HCEC 1CT (cell line): ENCODE measurements at places on chromosomes 12 and 14.
A peak's percentile ranks its signal among the peaks of the same experiment; 100 is the strongest.

- DNase-seq, result no peak
Observed at GRCh38 chr14:99203080-99203479, 68.9 kb downstream of the BCL11B start.

- DNase-seq, result no peak
Observed at GRCh38 chr12:131461096-131461495, 249.8 kb upstream of the SFSWAP start.

DNA sequence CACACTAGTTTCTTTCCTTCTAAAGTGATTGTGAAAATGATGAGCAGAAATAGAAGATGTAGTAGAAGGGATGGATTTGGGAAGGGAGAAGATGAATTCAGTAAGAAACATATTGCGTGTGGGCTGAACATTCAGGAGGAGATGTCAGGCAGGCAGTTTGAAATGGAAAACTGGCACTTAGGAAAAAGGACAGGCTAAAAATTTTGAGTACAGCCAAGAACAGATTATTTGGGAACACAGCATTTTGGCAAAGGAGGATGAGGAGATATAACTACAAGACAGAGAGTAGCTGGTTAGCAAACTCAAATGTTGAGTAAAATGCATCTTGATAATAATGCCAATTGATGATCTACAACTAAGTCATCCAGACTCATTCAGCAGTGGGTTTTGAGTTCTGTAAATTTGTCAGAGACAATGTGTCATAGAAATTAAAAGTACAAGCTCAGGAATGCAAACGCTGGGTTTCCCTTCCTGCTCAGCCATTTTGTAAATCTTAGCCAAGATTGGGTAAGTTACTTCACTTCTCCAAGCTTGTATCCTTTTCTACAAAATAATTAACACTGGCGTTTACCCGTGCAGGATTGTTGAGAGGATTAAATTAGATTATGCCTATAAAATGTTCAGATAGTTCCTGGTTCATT, 255.0 kb downstream of the NAV3 start:
- peak; percentile 86 for DNase-seq

- no peak for DNase-seq
Observed at GRCh38 chr12:27779416-27779919, 565 bp upstream of the KLHL42 start.

GRCh38 chr14:54902521-54903420, at the start of gene GCH1:
GCH1 (minus strand) TSS chr14:54902826; CDS start chr14:54902663, 163 bp downstream.
- DNase-seq, result peak; percentile 20

DNA sequence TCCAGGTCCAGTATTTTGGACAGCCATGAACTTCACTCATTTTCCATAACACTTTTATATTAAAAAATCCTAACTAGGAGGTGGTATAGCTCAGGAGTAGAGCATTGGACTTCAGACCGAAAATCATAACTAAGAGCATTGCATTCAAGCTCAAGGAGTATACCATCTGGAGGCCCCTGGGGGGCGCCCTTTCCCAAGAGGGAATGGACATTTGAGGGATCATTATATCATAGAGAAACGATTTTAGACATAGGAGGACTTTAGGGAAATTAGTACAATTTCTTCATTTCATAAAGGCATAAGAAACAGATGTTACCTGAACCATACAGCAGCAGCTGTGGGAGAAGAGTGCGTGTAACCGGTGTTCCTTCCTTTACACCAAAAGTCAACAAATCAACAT, 5.2 kb upstream of the ATG14 start:
- peak; percentile 32 for DNase-seq

DNA sequence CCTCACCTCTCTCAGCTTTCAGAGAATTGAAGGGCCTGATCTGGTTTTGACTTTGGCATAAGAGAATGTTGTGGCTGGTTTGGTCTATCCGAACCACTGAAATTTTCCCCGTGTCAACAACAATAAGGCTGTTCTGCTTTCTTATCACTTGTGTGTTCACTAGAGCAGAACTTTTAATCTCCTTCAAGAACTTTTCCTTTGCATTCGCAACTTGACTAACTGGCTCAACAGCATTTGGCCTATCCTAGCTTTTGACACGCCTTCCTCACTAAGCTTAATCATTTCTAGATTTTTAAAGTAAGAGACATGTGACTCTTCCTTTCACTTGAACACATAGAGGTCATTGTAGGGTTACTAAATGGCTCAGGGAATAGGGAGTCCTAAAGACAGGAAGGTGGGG, 25.9 kb upstream of the EDDM3A start:
- no peak for DNase-seq

GRCh38 chr12:104738776-104739642, 219.1 kb downstream of the SLC41A2 start:
- DNase-seq, result no peak

- no peak for DNase-seq
Observed at GRCh38 chr12:83244001-83244400, 557.3 kb downstream of the TMTC2 start.

- DNase-seq, result peak; percentile 22
Observed at GRCh38 chr12:78641837-78642423, 222.6 kb upstream of the SYT1 start.

GRCh38 chr14:96037891-96038557, 1.1 kb upstream of the C14orf132 start:
- peak; percentile 29 for DNase-seq

DNA sequence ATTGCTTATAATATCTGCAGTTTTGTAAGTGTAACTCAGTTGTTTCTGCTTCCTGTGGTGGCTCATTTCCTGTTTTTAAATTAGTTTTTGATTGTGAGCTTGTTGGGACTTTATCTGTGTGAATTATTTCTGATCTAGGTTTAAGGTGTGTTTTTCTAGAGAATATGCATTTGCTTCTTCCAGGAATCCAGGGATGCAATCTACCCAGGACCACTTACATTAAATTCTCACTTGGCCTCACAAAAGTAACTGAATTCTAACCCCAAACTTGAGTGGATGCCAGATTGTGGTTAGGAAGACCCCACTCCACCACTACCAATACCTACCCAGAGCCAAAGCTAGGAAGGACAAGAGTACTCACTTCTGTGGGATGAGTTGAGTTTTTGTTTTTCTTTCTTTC, 11.9 kb downstream of the STYX start:
- no peak for DNase-seq

- DNase-seq, result no peak
Observed at GRCh38 chr12:67630373-67631088, 18.0 kb upstream of the DYRK2 start.

DNA sequence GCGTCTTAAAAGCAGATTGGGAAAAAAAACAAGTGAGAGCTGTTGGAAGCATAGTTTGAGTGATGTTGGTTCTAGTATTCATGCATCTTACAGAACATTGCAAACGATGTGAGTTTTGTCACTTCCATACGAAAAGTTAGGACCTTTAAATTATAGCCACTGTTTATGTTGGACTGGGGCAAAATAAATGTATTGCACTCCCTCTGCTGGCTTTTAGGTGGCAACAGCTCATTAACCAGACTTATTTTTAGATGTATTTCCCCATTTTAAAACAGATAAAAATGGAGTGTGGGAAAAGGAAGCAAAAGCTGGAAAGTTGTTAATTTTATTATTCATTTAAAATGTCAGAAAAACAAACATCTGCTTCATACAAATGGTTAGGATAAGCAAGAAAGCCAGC, 111.9 kb downstream of the LGR5 start:
- peak; percentile 55 for DNase-seq

- no peak for DNase-seq
Observed at GRCh38 chr14:95876761-95877538, at the start of gene TUNAR. TUNAR (plus strand) TSS chr14:95876832.

GRCh38 chr12:96514328-96514727, 25.0 kb downstream of the CFAP54 start:
- DNase-seq, result no peak

- peak; percentile 83 for DNase-seq
Observed at GRCh38 chr12:10395390-10395998, 5.7 kb upstream of the KLRK1 start.

DNA sequence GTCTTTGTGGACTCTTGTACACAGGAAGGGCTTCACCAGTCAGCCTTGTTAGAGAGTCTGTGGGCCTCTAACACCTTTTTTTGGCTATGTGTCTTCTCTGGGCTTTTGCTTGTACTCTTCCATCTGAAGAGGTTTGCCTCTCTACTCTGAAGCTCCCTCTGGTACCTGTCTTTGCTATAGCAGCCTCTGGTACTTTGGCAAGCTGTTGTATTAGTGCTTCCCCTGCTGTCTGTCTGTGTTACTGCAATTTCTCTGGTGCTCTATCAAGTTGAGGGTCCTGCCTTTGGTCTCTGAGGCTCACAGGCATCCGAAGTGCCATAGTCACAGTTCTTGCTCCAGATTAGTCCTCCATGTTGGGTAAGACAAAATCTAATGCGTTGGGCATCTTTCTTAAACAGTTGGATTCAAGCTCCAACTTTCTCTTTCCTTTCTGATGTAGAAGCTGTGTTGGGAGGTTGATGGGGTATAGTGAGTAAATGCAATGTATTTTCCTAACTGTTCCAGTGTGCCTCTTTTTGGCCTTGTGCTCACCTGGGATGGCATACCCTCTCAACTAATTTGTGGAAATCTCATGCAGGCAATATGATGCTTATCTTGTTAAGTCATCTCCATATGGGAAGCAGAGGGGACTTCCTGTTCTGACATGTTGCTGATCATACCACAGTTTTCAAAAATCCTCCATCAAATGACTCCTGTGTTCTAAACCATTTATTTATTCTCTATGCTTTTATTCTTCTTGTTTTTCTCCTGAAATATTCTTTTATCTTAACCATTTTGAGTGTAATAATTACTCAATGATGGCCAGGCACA, 88.8 kb downstream of the ATF7IP start:
- peak; percentile 61 for DNase-seq

GRCh38 chr14:88005978-88006851, 1.3 kb downstream of the GPR65 start:
- DNase-seq, result no peak

DNA sequence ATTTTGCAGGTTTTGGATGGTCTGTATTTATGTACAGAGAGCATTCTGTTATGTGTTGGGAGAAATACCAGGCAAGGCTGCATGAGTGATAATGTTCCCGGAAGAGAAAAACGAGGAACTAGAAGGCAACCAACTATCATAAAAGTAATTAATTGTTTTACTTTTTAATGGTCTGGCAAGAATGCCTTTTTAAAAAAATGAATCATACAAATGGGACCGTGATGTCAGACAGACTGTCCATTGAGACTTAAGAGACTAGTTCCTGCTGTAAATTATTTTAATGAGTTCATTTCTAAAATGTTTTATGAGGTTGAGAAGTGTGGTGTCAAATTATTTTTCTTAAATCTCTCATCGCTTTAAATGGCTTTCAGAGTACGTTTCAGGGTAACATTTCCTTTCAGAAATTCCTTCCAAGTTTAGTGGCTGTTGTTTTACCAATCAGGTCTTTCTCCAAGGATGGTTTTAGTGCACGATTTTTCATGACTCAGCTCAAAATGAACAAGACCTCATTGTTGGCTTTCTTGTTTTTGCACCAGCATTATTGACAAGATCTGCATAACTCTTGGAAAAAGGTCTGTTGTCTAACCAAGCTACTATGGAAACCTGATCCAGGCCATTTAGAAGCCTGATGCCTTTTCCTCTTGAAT, 86.1 kb upstream of the ARHGAP5 start:
- DNase-seq, result peak; percentile 62

GRCh38 chr12:96822641-96823040, 84.4 kb upstream of the NEDD1 start:
- DNase-seq, result no peak

DNA sequence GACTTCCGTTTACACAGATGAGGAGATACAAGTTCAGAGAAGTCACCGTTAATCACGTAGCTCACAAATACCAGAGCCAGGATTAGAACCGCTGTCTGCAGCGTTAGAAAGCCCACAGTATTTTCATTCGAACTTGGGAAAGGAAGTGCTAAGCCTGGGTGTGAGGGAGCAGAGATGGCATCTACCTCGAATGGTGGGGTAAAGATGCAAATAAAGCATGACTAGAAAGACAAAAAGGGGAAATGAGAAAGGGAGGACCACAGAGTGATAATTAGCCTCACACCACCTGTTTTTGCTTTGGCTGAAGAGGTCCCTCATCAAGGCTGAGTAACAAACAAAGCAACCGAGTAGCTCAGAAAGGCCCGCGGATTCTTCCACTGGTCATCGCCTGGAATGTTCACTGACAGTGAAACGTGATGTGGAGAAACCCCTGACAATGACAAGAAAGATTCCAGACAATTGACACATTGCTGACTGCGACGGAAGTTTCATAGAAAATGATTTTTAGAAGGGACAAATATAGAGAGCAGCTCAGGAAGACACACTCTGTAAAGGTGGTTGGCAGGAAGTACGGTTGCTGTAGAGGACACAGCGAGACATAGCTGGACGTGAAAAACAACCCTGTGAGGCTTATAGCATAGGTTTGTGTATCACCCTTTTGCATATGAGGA, 31.5 kb upstream of the BHLHE41 start:
- no peak for DNase-seq

GRCh38 chr14:67820428-67820971, 921 bp downstream of the RAD51B start:
- peak; percentile 48 for DNase-seq

GRCh38 chr14:64536488-64537245, 3.9 kb upstream of the HSPA2 start:
- DNase-seq, result no peak

DNA sequence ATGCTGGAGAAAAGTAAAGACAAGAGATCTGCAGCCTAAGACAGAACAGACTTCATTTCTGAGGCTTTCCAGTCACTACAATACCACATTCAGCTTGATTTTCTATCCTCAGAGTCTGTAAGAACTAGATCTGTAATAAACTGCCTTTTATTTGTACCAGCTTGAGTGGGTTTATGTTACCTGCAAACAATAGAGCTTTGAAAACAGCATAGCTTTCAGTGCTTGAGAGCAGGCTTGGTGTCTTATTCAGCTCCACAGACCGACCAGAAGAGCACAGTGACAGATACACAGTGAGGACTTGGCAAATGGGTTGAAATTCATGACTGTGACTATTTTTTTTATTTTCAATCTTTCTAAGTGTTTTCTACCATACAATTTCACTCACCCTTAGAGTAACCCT, 207.8 kb upstream of the OTX2 start:
- DNase-seq, result no peak

GRCh38 chr14:99427632-99428300, 52.9 kb downstream of the SETD3 start:
- no peak for DNase-seq

- DNase-seq, result peak; percentile 36
Observed at GRCh38 chr12:71160585-71160984, 2.8 kb upstream of the TSPAN8 start.

DNA sequence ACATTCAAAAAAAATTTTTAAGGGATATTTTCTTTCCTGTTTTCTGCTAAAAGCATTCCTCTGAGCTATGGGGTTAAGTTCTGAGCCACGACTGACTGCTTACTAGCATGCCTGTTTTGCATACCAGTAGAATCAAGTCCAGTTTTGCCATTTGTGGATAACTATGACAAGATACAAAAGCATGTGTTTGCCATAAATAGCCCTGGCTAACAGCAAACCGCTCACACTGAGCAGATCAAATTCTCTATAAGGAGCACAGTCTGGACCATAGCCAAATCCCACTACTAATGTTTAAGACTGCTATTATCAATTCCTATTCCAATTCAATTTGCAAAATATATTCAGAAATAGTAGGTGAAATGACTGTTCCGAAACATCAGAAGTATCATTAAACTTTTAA, 3.2 kb downstream of the CFL2 start:
- peak; percentile 96 for DNase-seq
